ENCODE measurements at places on chromosomes 16 and 17.

DNA sequence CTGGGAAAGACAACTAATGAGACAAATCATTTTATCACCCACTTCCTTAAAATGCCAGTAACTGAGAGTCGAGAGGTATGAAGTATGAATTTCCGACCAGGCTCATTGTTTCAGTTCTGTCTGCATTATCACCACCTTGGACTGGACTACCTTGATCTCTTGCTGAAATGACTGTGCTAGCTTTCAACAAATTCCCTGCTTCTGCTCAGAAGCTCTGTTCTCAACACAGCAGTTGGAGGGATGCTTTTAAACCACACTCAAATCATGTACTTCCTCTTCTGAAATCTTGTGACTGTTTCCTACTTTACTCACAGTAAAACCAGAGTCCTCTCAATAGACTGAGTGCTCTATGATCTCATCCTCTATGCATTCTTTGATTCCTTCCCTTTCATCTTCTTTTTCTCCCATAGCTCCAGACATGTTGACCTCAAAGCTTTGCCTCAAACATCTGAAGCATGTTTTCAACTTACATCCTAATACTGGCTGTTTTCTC, 195.8 kb downstream of the KCNJ2 start:
- no peak for DNase-seq

DNA sequence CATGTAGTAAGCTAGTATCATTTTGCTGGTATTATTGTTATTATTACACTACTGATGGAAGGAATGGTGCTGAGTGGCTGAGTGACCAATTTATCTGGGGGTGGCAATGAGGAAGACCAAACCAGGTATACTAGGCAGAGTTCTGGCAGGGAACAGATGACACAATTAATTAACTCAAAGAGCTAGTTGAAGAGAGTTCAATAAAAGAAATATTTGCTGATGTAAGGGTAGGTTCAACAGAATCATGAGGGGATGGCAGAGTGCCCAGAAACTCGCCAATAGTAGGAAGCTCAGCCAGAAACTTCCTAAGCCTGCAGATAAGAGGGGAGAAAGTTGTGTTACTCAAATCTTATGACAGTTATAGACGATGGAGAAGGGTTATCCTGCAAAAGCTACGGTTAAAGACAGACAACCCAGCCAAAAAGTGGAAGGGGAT, 352.5 kb downstream of the KCNJ2 start:
- no peak for DNase-seq

DNA sequence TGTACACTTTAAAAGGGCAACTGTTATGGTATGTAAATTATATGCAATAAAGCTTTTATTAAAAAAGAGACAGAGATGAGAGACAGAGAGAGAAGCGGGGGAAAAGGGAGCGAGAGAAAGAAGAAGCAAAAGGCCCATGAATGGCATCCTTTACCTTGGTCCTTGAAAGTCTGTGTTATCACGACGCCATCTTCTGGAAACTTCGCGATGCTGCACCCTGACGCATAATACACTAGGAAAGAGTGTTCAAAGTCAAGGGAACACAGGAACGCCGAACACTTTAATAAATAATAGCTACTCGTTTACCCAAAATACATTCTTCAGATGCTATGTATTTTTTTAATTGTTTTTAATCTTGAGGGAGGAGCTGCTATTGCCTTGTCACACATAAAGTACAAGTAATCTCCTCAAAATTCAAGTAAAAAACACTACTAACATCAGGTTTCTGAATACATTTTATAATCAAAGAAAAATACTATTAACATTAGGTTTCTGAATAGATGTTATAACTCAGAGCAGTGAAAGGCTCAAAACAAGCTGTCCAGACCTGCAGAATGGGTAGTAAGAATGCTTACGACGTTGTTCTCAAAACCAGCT, 23.0 kb upstream of the SLC38A8 start:
- peak; percentile 64 for DNase-seq

GRCh38 chr16:55754056-55754455, 78.8 kb downstream of the CES1 start:
- DNase-seq, result no peak

DNA sequence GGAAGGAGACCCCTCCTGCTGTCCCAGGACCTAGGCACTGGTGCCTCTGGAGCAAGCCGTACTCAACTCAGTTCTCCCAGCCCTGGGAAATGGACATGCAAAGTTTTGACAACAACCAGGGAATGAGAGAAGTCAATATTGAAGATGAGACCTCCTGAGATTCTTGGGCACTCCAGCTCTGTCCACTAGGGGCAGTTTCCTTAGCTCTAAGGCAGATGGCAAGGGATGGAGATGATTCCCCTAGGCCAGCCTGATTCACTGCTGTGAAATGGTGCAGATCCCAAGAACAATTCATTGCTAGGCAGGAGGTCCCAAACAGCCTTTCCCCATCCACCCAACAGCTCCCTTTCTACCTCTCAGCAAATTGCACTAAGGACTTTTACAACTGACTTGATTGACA, 20.5 kb upstream of the SDR42E2 start:
- DNase-seq, result peak; percentile 18

- DNase-seq, result no peak
These were observed 112.0 kb downstream of the NPIPB5 start for GRCh38 chr16:22622703-22623102.

- DNase-seq, result no peak
These were observed 30.5 kb downstream of the SMPD3 start for GRCh38 chr16:68417711-68418301.

- no peak for DNase-seq
These were observed 12.8 kb downstream of the PLXDC1 start for GRCh38 chr17:39138431-39139160.

- DNase-seq, result peak; percentile 68
These were observed 1.1 kb upstream of the HAPSTR1 start for GRCh38 chr16:9090101-9090959.

- DNase-seq, result no peak
These were observed 21.4 kb upstream of the SPACA3 start for GRCh38 chr17:32970281-32970680.

DNA sequence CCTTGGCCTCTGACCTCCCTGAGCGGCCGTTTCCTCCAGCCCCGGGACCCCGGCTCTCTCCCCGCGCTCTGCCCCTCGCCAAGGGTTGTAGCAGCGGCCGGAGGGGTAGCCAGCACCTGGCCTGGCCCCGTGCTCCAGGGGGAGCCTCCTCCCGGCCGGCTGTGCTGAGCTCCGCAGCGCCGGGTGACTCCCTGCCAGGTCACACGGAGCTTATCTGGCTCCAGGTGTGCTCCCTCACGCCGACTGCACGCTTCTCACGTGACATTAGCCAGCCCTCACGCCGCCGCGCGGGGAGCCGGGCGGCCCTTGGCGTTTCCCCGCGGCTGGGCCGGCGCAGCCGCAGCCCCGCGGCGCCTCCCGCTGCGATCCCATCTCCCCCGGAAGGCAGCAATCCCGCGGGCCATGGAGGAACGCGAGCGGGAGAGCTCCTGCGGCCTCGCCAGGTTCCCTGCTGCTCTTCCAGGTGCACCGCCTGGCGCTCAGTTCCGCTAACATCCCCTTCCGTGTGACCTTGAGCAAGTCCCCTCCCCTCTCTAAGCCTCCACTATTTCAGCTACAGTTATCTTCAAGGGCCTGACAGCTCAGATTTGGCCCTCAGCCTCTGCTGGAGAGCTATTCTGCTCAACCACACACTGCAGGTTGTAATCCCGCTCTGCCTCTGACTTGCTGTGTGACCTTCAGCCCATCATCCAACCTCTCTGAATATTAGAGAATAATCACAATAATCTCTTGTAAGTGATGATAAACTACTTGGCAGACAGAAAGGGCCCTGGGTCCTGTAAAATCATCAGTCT, 3.4 kb downstream of the MYO18A start:
- DNase-seq, result peak; percentile 45

DNA sequence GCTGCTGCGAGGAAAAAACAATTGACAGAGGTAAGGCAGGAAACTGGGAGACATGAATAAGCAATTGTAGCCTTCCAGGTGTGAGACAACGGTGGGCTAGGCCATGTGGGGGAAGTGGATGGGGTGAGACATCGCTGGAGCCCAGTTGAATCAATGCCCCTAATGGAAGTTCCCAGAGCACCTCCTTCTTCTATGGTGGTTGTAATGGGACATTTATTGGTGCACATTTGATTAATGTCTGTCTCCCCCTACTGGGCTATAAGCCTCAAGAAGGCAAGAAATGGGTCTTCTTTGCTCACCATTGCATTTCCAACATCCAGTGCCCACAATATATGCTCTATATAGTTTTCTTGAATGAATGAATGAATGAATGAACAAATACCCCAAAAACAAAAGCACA, 22.7 kb upstream of the CD300E start:
- DNase-seq, result no peak

GRCh38 chr17:49259663-49260010, 29.1 kb upstream of the PHOSPHO1 start:
- no peak for DNase-seq

- no peak for DNase-seq
These were observed 42.7 kb upstream of the CORO6 start for GRCh38 chr17:29665481-29665810.

DNA sequence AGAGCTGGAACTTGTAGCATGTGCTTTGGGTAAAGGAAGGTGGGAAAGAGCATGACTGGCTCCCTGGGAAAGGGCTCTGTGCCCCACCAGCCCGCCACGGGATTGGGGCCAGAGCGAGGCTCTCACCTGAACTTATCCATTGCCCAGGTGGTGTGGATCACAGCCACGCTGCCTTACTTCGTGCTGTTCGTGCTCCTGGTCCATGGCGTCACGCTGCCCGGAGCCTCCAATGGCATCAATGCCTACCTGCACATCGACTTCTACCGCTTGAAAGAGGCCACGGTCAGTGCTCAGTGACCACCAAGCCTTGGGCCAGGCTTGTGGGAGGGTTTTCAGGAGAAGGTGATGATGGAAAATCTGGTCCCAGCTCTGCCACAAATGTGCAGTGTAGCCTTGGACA, 36.0 kb downstream of the SLC6A2 start:
- no peak for DNase-seq

GRCh38 chr17:7392696-7393612, 1.4 kb downstream of the PLSCR3 start:
- DNase-seq, result no peak

- no peak for DNase-seq
These were observed 169.1 kb downstream of the MSI2 start for GRCh38 chr17:57425431-57425830.

- DNase-seq, result no peak
These were observed 67.4 kb downstream of the SNX11 start for GRCh38 chr17:48174833-48175523.

- DNase-seq, result peak; percentile 39
These were observed 20.8 kb downstream of the GGA3 start for GRCh38 chr17:75240394-75241142.

DNA sequence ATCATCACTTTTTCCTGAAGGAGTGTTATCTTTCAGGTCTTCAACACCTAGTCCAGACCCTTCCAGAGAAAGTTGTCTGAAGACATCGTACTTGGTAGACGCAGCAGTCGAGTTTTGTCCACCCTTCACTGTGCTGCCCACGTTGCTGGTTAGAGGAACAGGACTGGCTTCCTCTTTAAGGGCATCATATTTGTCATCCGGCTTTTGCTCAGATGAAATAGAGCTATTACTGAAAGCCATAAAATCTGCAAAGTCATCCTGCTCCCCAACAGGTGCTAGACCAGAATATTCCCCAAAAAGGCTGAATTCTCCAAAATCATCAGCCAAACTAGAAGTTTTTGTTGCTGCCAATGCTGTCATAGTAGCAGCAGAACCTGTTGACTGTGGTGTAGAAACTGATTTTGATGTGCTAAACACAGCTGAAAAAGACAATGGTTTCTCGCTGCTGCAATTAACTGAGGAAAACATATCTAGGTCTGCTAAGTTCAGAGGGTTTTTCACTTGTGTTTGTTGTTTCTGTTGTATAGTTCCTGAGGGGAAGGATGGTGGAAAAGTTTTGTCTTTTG, 55.7 kb downstream of the SYNRG start:
- no peak for DNase-seq

GRCh38 chr16:88992351-88993165, 15.6 kb upstream of the CBFA2T3 start:
- DNase-seq, result no peak

GRCh38 chr16:9072806-9073341, 18.6 kb upstream of the HAPSTR1 start:
- no peak for DNase-seq

- DNase-seq, result no peak
These were observed 29.0 kb upstream of the CLEC18B start for GRCh38 chr16:74450236-74450635.

DNA sequence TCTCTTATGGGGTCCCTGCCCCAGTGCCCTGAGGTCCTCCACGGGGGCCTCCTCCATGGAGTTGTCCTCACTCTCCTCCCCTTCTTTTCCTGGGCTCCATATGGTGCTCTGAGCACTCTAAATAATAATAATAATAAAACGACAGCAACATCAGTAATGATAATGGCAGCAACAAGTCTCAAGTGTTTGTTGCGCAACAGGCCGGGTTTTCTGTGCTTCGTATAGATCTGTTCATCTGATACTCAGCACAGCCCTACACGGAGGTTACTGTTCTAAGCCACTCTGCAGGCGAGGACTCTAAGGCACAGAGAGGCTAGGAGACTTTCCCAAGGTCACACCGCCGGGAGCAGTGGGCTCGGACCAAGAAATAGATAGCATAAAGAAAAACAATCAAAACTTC, 13.7 kb downstream of the CIBAR2 start:
- no peak for DNase-seq

GRCh38 chr16:14309906-14310305, 238.8 kb downstream of the MRTFB start:
- DNase-seq, result no peak

All from SK-N-DZ (cell line).